ENCODE measurements at places on chromosomes 7 and 10. TPM values are rescaled to one million over a fixed set of nuclear protein-coding genes. Genes with fewer than 3 reads are reported as not detected.

Gene SLC13A4
- not detected for total RNA-seq

Gene GPNMB
- total RNA-seq, result 7.2 TPM

GRCh38 chr10:15123749-15124184 is 26.6 kb downstream of the RPP38 start:
- no peaks in the 10 kb centered on the region for H3K27me3 ChIP-seq
- peaks cover 37% of the 10 kb centered on the region for H3K36me3 ChIP-seq
- no peak for DNase-seq
- H3K4me1 ChIP-seq, result no peaks in the 10 kb centered on the region
- H3K4me3 ChIP-seq, result no peak overlapping the region
- H3K27ac ChIP-seq, result no peak overlapping the region

Gene GJD4
- total RNA-seq, result not detected

Data from CD8-positive, alpha-beta memory T cell (primary cell).